ENCODE measurements at places on chromosomes 16 and 17.

DNA sequence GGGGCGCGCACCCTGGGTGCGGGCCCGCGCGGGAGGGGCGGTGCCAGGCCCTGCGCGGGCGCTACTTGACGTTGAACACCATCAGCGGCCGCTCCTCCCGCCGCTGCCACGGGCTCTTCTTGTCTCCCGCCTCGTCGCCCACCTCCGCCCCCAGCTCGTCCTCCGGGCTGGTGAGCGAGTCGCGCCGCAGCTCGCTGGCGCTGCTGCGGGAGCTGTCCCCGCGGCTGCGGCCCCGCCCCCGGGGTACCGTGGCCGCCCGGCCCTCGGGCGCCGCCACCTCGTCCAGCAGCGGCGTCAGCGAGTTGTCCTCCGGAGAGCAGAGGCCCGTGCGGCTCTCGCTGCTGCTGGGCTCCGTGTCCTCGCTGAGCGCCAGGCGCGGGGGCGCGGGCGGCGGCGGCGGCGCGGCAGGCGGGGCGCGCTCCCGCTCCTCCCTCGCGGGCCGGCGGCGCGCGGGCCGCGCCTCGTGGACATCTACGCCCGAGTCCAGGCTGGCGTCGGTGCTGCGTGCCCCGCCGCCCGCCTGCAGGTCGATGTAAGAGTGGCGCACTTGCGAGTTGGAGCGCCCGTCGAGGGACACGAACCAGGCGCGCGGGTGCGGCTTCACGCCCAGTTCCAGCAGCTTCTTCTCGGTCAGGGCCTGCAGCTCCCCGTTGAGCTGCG is 8.7 kb downstream of the GRN start:
- DNase-seq, result no peak

DNA sequence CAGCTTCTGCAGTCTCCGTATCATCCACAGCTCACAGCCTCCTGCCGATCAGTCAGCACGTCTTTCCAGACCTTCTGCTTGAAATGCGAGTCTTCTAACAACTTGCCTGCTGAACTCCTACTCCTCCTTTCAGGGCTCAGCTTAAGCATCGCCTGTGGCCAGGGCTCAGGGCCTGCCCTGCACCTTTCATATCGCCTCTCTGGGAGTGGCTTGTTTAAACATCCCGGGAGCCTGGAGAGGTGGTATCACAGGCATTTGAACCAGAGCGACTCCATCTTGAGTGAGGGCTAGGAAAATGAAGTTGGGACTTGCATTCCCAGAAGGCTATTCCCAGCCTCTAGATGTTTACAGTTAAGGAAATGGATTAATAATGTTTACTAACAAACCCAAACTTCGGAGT is 13.9 kb upstream of the CYB561 start:
- DNase-seq, result no peak

GRCh38 chr17:28045304-28045703 is 2.8 kb downstream of the NLK start:
- no peak for DNase-seq

DNA sequence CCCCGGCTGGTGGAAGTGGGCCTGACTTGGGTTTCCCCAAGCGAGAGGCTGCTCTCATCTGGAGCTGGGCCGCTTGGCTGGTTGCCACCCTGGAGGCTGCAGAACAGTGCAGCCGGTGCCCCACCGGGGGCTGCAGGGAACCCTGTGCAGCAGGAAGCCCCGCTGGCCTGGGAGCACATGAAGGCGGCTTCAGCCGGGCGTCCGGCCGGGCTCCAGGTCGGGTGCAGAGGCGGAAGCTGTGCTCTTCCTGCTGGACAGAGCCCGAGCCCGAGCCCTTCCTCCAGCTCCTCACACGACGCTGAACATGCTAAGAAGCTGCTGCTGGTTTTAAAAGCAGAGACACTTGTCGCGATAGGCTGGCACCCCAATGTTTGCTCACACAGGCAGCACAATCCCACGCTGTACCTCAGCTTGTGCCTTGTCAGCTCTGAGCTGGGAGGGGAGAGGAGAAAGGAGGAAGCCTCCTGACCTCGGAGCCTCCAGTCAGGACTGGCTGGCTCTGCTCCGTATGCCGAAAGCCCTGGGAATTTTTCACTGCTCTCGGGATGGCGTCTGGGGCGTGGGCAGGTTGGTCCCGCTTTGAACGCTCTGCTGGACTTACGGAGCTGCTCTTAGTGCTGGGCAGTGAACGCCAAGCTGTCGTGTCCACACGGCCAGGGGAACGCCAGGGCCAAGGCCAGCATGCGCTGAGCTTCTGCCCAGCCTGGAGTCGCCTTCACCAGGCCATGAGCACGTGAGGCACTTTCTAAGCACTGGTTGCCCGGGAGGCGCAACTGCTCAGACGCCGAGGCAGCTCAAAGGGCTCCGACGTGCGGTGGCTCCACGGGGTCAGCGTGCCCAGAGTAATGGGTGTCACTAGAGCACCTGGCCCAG is 8.8 kb downstream of the CDK5R1 start:
- DNase-seq, result no peak

GRCh38 chr16:89095491-89095951 is 1.9 kb downstream of the ACSF3 start:
- DNase-seq, result no peak

DNA sequence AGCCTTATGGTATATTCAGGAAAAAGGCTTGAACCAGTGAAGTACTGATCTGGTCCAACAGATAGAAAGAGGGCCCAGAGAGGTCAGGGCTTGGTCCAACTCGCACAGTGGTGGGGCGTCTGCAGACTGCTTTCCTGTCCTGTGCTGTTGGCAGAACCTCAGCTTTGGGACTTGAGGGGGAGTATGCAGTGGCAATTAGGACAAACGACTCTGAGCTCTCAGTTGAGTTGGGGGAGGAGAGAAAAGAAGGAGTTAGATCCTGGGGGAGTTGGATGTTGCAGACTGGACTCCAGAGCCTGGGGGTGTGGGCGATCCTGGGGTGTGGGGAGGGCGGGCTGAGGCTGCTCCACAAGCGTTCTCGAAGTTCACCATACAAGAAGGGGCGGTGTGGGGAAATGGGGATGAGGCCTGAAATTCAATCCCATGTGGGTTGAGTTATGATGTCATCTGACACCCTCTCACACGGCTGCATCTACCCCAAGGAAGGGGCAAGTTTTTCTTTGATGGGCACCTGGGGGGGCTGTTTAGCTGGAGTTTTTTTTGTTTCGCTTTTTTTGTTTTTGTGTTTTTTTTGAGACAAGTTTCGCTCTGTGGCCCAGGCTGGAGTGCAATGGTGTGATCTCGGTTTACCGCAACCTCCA is 14.6 kb downstream of the GRB7 start:
- DNase-seq, result no peak

- DNase-seq, result no peak
These were observed 16.6 kb downstream of the COG1 start for GRCh38 chr17:73209436-73209835.

- no peak for DNase-seq
These were observed 139.7 kb downstream of the SEC14L1 start for GRCh38 chr17:77280304-77281121.

DNA sequence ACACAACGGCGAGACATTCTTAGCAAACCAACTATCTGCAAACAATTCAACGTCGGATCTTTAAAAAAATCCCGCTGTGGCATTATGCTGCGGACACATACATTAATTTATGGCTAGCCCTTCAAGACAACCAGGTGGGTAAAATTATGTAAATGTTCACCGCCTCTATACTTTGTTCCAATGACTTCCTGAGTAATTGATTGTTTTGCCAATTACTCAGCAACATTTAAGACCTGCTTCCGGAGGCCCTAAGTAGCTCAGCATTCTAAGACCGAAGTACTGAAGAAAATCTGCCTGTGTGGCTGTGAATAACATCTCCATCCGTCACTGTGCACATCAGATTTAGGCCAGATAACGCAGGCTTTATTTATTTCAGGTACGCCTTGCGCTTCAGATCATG is 23.3 kb downstream of the QPRT start:
- DNase-seq, result no peak

- DNase-seq, result no peak
These were observed 932 bp upstream of the NFE2L1 start for GRCh38 chr17:48047113-48047740.

DNA sequence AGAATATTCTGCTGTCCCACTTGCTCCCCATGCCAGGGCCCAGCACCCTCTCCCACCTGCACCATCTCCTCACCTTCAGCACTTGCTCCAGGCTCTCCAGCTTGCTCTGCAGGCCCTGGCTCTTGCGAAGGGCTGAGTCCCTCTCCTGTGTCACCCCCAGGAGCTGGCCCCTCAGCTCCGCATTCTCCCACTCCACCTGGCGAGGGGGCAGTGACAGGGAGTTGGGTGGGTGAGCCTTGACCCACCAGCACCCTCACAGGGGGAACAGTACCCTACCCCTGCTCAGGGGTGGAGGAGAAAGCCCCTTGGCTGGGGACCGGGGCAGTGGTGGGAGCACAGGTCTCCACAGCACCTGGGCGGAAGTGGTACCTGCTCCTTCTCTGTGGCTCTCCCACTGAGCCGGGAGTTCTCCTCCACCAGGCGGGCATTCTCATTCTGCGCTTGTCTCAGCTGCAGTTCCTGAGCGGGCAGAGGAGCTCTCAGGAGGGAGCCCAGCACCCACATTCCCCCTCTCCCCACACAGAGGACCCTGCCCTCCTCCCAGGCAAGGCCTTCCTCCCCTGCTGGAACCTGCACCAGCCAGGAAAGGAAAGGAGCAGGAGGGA is 5.9 kb downstream of the TSPOAP1 start:
- no peak for DNase-seq

GRCh38 chr16:68954911-68955635 is 111.7 kb downstream of the TANGO6 start:
- no peak for DNase-seq

- no peak for DNase-seq
These were observed 15.0 kb downstream of the USP31 start for GRCh38 chr16:23134274-23134673.

- no peak for DNase-seq
These were observed 8.9 kb downstream of the MPP2 start for GRCh38 chr17:43898446-43898845.

- DNase-seq, result no peak
These were observed 62.1 kb downstream of the CRISPLD2 start for GRCh38 chr16:84881702-84882521.

- no peak for DNase-seq
These were observed 30.3 kb downstream of the ASPA start for GRCh38 chr17:3506054-3506453.

GRCh38 chr17:2780256-2780655 is 16.0 kb upstream of the RAP1GAP2 start:
- no peak for DNase-seq

GRCh38 chr17:73595479-73595878 is 48.8 kb downstream of the SDK2 start:
- peak; percentile 13 for DNase-seq

- DNase-seq, result no peak
These were observed 37.2 kb upstream of the NGFR start for GRCh38 chr17:49457564-49458535.

- no peak for DNase-seq
These were observed 69.4 kb downstream of the YPEL2 start for GRCh38 chr17:59400858-59401257.

DNA sequence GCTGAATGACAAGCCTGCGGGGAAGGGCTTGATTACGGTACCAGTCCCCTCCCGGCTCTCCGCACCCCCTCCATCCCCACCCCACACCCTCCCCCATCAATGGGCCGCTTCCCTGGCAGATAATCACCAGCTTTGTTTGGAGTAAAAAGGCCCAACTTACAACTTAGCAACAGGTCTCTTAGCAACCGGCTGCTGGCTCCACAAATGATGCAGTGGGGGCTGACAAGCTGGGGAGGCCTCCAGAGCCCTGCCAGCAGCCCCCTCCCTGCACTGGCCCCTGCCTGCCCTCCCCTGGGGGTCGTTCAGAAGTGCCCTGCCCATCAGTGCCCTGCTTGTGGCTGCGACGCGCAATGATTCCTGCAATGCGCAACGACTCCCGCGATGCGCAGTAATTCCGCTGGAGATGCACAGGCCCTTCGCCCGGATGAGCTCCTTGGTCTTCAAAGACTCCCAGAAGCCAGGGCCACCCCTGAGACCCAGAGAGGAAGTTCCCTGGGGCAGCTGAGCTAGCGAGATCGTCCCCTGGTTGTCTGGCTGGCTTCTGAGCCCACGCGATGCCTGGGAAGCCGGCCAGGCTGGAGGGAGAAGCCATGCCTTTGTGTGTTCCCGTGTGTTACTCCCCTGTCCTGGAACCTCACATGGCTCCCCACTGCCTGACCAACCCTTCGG is 23.3 kb downstream of the CPNE2 start:
- DNase-seq, result no peak

- DNase-seq, result peak; percentile 66
These were observed 1.4 kb upstream of the ALDOA start for GRCh38 chr16:30063893-30064728.

DNA sequence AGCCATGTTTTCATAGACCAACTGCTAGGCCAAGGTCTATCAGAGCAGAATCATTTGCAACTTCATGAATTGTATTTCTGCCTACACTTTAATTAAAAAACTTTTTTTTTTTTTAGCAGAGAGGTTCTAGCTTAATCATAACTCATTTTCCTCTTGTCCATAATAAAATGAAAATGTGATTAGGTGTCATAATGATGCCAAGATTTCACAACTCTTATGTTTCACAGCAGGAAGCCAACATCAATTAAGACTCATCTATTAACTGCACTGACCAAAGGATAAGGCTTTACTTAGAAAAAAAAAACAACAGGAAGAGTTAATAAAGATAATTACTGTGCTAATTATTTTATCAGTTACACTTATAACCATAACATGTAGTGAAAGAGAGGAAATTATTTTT is 18.9 kb upstream of the RNF43 start:
- no peak for DNase-seq

GRCh38 chr17:4204710-4205173 is 59.0 kb downstream of the ANKFY1 start:
- DNase-seq, result no peak

DNA sequence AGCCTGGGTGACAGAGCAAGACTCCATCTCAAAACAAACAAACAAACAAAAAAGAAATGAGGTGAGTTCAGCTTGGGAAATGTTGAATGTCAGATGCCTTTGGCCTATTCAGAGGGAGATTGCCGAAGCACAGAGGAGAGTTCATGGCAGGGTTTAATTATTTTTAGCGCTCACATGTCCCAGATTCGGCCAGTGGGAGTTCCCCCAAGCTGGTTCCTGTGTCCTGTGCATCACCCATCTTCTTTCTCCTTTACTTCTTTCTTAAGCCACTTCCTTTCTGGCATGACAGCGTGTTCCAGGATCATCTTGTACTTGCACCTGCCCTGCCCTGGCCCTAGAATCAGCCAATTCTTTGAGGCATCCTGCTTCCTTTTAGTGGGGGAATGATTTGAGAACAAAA is 9.2 kb downstream of the MPV17L start:
- no peak for DNase-seq

- peak; percentile 4 for DNase-seq
These were observed 301.9 kb downstream of the SOX9 start for GRCh38 chr17:72422505-72423285.

GRCh38 chr17:5364156-5364555 is 55.3 kb downstream of the NUP88 start:
- DNase-seq, result no peak

GRCh38 chr17:55456307-55457240 is 34.9 kb upstream of the MMD start:
- DNase-seq, result no peak

- no peak for DNase-seq
These were observed 311.4 kb downstream of the SEC14L1 start for GRCh38 chr17:77451894-77452852.
